ENCODE measurements at places on chromosomes 13 and 19. TPM values are rescaled to one million over a fixed set of nuclear protein-coding genes. Genes with fewer than 3 reads are reported as not detected.

ZFP36 gene
- 39.9 TPM for total RNA-seq

DNA sequence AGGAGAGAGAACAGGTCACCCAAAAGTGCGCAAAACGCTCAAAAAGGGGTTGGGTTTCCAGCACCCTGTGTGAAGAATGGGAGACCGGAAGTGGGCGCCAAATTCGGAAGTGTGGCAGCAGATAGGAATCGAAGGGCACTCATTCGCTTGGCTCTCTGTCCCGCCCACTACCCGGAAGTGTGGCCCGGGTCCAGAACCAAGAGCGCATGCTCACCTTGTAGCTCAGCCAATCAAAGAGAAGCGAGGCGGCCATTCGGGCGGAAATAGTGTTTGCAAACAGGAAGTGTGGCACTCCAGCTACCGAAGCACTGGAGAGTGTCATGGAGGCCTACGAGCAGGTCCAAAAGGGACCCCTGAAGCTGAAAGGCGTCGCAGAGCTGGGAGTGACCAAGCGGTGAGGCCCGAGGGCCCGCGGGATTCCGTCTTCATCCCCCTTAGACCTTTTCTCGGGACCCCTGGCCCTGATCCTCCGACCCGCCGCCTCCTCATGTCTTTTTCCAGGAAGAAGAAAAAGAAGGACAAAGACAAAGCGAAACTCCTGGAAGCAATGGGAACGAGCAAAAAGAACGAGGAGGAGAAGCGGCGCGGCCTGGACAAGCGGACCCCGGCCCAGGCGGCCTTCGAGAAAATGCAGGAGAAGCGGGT, at the start of gene FAM32A:
Gene FAM32A (plus strand): TSS at position 288 of the 645 bp plus-strand sequence. CDS start 33 bp downstream, at position 321.
- H3K27ac ChIP-seq: peak within 1 kb of the TSS; percentile 95
- peak within 1 kb of the TSS; percentile 100 for H3K4me3 ChIP-seq
- peaks cover 2% of the 10 kb centered on the region for H3K27me3 ChIP-seq
- DNase-seq: peak; percentile 100
- H3K36me3 ChIP-seq: peaks cover 31% of the 10 kb centered on the region

TEKTIP1 gene
- total RNA-seq: 1.4 TPM

DNA sequence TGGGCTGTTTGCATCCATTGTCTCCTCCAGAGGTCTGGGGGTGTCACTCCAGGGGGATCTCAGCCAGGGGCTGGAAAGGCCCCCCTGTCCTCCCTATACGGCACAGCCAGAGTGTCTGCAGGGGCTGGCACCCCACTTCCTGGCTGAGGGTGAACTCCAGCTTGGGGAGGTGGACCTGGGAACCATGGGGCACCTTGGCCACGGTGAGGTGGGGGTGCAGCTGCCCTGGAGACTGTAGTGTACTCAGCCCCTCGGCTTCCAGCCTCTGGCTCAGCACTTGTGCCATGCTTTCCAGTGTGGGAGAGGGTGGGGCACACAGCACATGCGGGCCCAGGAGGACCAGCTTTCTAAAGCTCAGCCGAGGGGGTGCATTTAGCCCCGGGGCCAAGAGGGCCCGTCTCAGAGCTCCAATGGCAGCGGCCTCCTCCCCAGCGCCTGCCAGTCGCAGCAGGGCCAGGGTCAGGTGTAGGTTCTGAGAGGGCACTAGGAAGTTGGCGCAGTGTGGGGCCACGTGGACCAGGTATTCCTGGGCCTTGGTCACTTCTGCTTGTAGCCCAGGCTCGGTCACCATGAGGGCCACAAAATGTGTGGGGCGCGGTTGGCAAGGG, 1.4 kb downstream of the LENG9 start:
- H3K4me1 ChIP-seq: peaks cover 29% of the 10 kb centered on the region
- H3K4me3 ChIP-seq: peak overlapping the region; percentile 80
- peaks cover 11% of the 10 kb centered on the region for H3K27me3 ChIP-seq
- no peak for DNase-seq
- H3K36me3 ChIP-seq: peaks cover 38% of the 10 kb centered on the region
- peak overlapping the region; percentile 86 for H3K27ac ChIP-seq
